Stimulated activated CD8-positive, alpha-beta memory T cell treated with anti-CD3 and anti-CD28 coated beads, Interleukin-4, amount 100 ng/mL, for 1 hour (primary cell): ENCODE measurements at places on chromosomes 6 and 20.

DNA sequence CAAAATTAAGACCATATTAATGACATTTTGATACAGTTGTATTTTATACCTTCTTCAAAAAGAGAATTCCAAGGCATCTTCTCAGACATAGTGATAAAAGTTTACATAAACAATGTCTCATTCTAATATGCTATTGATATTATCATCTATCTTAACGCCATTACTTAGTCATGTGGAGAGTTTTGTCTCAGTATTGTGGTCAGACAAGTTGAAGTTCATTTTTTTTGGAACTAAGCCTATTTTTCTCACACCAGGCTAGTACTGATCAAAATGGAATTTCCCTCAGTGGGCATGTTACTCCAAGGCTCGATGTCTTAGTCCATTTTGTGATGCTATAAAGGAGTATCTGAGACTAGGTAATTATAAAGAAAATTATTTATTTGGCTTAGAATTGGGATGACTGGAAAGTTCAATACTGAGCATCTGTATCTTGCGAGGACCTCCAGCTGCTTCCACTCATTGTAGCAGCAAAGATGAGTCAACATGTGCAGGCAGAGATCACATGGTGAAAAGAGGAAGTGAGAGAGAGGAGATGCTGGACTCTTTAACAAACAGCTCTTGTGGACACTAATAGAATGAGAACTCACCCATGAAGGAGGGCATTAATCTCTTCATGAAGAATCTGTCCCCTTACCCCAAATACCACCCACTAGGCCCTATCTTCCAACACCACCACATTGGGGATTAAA lies 825.5 kb upstream of the MANEA start:
- DNase-seq, result no peak

DNA sequence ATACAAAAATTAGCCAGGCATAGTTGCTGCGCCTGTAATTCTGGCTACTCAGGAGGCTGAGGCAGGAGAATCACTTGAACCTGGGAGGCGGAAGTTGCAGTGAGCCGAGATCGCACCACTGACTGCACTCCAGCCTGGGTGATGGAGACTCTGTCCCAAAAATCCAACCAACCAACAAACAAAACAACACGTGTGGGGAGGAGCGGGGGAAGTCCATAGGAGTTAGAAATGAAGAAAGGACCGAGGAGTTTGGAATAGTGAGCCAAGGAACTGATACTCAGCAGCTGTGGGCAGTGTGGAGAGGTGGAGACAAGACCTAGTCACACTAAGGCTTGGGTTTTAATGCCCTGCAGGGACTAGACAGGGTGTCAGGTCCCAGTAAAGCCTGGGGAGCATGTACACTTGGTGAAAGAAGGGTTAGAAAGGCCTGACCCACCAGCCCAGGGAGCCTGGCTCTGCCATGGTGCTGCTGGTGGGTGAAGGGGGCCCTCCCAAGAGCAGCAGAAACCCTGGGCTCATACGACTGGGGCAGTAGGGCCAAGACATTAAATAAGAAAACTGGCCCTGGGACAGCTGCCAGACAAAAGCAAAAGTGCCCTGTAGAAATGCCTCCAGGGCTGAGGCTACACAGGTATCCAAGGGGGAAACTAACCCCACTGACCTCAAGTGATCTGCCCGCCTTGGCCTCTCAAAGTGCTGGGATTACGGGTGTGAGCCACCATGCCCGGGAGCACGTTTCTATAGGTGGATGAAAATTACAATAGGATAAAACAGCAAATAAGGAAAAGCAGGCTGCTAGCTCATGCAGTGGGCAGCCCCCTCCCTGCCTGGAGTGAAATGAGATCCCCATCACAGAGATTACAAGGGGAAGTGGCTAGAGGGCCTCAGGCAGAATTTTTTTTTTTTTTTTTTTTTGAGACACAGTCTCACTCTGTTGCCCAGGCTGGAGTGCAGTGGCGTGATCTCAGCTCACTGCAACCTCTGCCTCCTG lies 58.0 kb downstream of the MYH7B start:
- DNase-seq, result no peak

- DNase-seq, result no peak
Observed at GRCh38 chr6:78251931-78252330, 599.1 kb downstream of the MEI4 start.

GRCh38 chr6:167157863-167158262 lies at the start of gene GPR31:
GPR31 (minus strand) TSS chr6:167157980; CDS start chr6:167157831, 149 bp downstream.
- DNase-seq, result no peak

DNA sequence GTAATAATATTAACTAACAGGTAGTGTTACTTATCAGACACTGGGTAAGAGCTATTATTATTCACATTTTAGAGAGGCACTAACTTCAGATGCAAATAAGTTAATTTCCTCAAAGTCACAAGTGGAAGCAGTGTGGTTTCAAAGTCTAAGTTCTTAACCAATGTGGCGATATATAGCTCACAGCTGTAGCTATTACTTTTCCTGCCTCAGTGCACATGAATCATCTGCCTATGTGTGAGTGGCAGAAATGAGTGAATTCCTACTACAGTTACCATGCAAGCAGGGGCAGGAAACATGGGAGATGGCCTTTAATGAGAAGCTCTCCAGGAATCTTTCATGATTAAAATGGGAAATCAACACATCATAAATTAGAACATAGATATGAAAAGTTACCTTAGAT lies 126.2 kb upstream of the EYA4 start:
- DNase-seq, result no peak

DNA sequence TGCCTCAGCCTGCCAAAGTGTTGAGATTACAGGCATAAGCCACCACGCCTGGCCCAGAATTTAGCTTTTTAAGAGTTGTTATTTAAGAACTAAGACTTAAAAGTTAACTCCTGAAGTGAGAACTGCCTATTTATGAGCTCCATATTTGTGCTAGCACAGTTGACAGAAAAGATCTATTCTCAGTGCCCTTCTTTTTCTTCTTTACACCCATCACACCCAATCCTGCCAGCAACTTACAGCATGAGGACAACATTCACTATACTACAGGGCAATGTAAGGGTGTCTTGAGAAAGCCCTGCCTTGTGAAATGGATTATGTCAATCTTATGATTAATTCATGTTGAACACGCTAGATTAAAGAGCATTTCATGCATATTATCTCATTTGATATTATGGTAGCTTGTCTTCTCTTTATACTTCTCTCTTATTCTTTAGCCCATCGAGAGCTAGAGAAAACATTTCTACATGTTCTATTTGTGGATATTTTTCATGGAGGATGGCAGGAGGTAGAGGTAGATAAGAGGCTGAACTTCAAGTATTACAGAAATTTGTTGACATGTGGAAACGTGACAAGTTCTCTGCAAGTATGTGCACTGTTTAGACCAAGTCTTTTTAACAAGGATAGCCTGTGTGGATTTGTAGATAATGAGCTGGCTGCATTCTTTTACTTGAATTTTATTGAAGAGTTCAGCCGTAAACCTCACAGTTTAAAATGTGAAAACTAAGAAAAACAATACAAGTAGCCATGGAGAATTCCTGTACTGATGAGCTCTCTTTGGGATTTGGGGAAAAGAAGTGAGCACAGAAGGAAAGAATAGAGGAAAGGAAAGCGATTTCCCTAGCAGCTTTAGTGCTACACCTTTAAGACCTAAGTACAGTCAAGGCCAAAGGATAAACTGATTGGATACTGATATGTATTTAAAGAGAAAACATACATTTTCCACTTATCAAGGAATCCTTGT lies 212.2 kb downstream of the ARHGAP18 start:
- DNase-seq, result no peak

GRCh38 chr6:14664621-14665315 lies 547.2 kb downstream of the CD83 start:
- DNase-seq, result no peak

- DNase-seq, result no peak
Observed at GRCh38 chr20:19026121-19026878, 186.1 kb upstream of the SLC24A3 start.

GRCh38 chr6:143601504-143601903 lies 76.3 kb upstream of the PHACTR2 start:
- no peak for DNase-seq

GRCh38 chr6:110930781-110931180 lies 27.7 kb upstream of the GTF3C6 start:
- no peak for DNase-seq

DNA sequence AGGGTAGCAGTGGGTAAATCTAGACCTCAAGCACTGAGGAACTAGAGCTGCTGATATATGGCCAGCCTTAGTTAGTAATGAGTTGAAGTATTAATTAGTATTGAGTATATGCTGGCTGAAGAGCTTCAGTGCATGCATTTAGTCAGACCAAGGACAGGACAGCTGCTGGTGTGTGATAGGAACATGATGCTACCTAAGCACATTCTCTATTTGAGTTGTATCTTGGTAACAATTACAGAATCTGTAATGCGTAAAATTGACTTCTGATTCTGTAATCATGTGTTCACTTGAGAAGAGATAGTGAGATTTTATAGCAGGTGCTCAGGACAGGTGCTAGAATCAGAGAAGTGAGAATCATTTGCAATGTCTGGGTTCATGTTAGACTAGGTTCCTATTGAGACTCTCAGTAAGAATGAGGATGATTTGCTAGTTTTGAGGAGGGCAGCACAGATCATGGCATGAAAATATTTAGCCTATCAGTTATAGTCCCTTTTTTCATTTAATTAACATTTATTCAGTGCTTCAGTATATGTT lies 369.4 kb upstream of the HS3ST5 start:
- no peak for DNase-seq
